ENCODE measurements at places on chromosomes 16 and 17.
A peak's percentile ranks its signal among the peaks of the same experiment; 100 is the strongest.

- no peak for DNase-seq
These were observed 1.9 kb downstream of the NQO1 start for GRCh38 chr16:69724414-69724873.

- DNase-seq: no peak
These were observed 1.4 kb downstream of the ARSG start for GRCh38 chr17:68292689-68293040.

DNA sequence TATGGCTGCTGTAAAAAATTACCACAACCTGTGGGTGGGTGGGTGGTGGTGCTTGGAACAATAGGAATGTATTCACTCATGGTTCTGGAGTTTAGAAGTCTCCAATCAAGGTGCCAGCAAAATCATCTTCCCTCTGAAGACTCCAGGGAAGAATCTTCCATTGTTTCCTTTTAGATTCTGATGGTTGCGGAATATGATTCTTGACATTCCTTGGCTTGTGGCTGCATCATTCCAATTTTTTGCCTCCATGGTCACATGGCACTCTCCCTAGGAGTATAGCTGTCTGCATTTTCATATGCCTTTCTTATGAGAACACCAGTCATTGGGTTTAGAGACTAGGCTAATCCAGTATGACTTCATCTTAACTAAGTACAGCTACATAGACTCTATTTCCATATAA, 401.0 kb downstream of the HS3ST3B1 start:
- no peak for DNase-seq

GRCh38 chr17:65023791-65024190, 32.7 kb downstream of the GNA13 start:
- no peak for DNase-seq

DNA sequence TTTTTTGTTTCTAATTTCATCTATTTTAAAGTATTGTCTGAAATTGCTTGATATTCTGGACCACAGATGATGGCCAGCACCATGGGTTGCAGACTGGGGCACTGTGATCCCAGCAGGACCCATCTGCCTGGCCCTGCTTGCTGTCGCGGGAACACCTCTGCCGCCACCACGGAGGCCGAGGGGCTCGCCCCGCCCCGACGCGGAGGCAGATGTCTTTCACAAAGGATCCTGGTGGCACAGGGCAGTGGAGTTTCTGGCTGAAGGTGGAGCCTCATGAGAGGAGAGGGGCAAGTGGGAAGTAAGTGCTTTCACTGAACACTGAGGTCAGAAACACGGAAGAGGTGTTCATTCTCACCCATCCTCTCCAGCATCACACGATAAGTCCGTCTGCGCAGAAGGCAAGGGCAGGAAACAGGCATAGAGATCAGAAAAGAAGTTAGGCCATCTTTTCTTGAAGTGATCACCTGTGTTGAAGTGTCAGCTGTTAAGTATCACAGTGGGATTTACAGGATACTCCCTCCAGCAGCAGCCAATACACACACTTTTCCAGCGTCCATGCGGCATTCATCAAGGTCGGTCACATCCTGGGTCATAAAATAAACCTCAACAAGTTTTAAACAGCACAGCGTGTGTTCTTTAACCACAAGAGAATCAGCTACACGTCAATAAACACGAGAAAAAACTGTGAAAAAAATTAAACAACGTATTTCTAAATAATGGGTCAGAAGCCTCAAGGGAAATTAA, 194.5 kb downstream of the RPTOR start:
- peak; percentile 25 for DNase-seq

DNA sequence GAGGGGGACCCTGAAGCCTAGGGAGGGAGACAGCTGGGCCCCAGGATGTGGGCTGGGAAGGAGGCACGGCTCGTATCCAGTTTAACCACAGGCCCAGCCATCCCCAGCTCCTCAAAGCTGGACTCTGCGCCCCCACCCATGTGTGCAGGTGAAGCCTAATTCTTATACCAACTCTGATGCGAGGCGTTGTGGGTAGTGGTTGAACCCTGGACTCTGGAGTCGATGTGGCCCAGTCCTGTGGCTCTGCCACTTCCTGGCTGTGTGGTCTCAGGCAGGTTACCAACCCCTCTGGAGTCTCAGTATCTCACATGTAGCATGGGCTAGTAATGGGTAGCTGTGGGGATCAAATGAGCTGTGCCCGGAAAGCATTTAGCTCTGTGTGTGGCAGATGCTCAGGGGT, 60.4 kb upstream of the TOB1 start:
- DNase-seq: no peak

GRCh38 chr17:60920107-60920506, 242.5 kb downstream of the BCAS3 start:
- no peak for DNase-seq

- peak; percentile 50 for DNase-seq
These were observed 1.2 kb downstream of the JUP start for GRCh38 chr17:41785091-41785858.

GRCh38 chr16:84358601-84359295, 9.6 kb upstream of the ATP2C2 start:
- DNase-seq: no peak

DNA sequence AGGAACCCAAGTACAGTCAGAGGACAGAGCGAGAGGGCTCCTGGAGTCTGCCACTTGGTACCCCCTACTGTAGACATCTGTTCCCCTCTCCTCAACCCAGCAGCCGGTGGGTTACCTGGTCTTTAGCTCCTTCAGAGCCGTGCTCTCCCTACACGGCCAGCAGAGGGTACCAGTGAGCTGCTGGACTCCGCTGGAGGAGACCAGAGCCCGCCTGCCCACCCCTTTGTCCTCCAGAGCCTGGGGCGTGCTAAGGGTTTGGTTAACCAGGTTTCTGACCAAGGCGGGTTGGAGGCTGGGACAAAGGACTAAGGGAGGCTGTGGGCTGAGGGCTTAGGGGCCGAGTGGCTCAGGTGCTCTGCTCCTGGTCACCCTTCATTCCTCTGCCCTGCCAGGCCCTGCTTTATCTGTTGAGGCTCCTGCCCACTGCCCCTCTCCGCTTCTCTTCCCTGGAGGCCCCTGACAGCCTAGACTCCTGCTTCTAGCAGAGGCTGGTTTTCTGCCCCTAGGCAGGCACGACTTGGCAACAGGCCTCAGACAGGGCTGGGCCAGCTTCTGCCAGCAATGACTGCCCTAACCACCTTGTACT, 2.7 kb upstream of the HSD11B2 start:
- DNase-seq: peak; percentile 61

GRCh38 chr17:81811705-81812570, 8.0 kb downstream of the GCGR start:
- DNase-seq: no peak

GRCh38 chr16:11141409-11142260, 114.4 kb downstream of the SOCS1 start:
- no peak for DNase-seq

GRCh38 chr16:8851761-8852403, 16.9 kb downstream of the CARHSP1 start:
- DNase-seq: no peak

GRCh38 chr17:57941384-57942370, 13.5 kb downstream of the CUEDC1 start:
- DNase-seq: no peak

DNA sequence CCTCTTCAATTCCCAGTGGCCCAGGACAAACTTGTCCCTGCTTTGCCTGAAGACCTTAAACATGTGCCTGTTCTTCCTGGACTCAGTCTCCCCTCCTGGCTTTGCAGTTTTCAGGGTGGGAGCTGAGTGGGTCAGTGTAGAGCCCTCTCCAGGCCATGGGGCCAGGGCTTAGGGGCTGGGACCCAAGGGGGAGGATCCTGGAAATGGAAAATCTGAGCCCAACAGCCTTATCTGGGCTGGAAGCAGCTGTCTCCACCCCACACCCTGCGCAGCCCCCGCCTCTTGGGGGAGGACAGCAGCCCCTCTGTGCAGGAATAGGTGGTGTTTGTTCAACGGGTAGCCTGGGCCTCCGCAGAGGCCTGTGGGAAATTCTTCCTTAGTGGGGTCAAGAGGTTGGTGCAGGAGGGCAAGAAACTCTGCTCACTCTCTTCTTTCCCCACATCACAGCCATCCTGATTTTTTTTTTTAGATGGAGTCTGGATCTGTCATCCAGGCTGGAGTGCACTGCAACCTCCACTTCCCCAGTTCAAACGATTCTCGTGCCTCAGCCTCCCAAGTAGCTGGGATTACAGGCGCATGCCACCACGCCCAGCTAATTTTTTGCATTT, 6.8 kb upstream of the SMTNL2 start:
- no peak for DNase-seq

GRCh38 chr17:45077643-45078042, 16.5 kb downstream of the NMT1 start:
- peak; percentile 69 for DNase-seq

DNA sequence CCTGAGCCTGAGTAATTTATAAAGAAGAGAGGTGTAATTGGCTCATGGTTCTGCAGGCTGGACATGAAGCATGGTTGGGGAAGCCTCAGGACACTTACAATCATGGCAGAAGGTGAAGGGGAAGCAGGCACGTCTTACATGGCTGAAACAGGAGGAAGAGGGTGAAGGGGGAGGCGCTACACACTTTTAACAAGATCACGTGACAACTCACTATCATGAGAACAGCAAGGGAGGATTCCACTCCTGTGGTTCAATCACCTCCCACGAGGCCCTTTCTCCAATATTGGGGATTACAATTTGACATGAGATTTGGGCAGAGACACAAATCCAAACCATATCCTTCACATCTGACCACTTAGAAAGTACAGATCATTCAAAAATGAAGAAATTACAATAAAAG, 110.6 kb upstream of the SHISA6 start:
- DNase-seq: no peak

DNA sequence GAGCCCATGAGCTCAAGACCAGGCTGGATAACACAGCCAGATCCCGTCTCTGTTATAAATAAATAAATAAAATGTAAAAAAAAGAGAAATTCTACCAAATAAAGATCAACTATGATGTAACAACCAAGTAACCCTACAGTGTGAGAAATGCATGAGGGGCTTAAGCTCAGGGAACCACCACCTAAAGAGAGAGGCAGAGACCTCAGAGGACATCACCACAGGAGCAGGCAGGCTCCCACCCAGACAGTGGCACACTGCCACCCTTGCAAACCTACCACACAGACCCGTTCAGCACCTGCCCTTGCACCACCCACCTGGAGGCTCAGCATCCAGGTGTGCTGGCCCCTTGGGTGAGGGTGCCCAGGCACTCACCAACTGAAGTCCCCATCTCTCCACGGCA, 45.6 kb downstream of the ANKRD11 start:
- no peak for DNase-seq

DNA sequence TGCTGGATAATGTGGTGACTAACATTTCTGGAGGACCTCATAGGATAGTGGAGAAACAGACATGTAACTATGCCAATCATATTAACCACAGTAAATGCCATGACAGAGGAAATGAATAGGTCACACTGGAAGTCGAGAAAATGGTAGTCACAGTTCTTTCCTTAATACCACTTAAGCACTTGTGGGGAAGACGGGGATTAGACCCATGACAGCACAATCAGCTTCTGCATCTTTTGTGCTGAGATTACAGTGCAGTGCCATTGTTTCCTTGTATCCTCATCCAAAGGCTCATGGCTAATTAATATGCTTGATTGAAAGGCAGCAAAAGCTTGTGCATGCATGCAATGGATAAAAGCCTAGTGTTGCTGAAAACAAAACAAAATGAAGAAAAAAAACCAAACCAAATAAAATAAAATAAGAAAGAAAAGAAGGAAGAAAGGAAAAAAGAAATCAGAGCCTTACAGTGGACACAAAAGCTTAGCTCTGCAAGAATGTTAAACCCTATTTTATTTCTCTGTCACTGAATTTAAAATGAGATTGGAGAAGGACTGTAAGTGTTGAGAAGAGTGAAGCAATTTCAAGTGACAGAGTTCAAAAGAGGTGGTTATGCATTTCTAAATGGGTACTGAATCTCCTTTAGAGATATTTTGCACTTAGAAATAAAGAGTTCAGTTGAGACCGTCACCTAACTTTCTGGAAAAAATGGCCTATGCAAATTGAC, 1011.9 kb downstream of the CDH8 start:
- DNase-seq: no peak

- DNase-seq: peak; percentile 96
These were observed 19.5 kb downstream of the CD7 start for GRCh38 chr17:82297714-82298537.

- DNase-seq: no peak
These were observed 277.8 kb upstream of the FOXF1 start for GRCh38 chr16:86232496-86232895.

GRCh38 chr17:72945473-72945872, 147.0 kb downstream of the SLC39A11 start:
- no peak for DNase-seq

GRCh38 chr17:80730739-80731138, 186.1 kb downstream of the RPTOR start:
- no peak for DNase-seq

GRCh38 chr17:20702692-20703091, 123.2 kb downstream of the CDRT15L2 start:
- DNase-seq: no peak

- DNase-seq: no peak
These were observed 127.0 kb downstream of the ABCC1 start for GRCh38 chr16:16076423-16076813.

DNA sequence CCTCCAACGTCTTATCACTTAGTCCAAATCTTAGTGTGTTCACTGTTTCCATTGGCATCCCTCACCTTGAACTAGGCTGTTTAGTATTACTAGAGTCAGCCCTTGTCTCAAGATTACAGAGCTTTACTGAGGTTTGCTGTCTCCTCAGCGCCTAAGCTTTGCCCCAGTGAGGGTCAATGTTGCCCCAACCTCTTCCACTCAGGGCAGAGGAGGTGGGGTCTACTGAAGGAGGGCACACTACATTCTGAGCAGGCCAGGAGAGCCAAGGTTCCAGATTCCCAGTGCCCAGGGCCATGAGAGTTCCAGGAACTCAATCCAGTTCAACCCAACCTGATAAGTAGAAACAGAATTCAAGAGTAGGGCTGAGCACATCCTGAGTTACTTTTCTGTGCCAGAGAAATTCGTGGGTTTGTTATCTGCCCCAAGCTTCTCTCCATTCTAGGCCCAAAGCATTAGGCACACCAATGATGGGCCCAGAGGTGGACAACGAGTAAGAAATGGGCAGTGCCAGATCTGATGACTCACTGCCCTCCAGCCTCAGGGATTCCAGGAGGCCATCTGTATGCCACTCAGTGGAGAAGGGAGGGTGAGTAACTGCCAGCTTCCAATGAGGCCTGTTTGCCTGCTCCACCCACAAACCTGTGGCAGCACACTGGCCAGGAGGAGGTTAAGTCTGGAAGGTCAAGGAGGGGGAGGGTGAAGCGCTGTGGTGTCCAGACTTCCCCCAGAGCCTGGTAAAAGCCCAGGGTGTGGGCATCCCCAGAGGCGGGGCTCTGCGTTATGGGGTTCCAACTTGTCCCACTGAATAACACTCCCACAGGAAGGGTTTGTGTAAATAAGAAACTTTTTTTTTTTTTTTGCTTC, 8.2 kb downstream of the TUBG2 start:
- no peak for DNase-seq

Measured in CD14-positive monocyte (primary cell).